ENCODE measurements at places on chromosomes 12 and 14.

GRCh38 chr12:129532707-129533499 is 370.9 kb downstream of the TMEM132D start:
- no peak for DNase-seq

DNA sequence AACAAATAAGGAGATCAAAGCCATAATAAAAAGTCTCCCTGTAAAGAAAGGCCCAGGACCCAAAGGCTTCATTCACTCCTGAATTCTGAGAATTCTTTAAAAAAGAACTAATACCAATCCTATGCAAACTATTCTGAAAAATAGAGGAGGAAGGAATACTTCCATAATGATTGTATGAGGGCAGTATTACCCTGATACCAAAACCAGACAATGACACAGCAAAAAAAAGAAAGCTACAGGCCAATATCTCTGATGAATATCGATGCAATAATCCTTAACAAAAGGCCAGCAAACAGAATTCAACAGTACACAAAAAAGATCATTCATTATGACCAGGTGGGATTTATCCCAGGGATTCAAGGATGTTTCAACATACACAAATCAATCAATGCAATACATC is 457.8 kb upstream of the FBXO33 start:
- DNase-seq = no peak

GRCh38 chr12:109253913-109254544 is 55.1 kb downstream of the FOXN4 start:
- DNase-seq = no peak

DNA sequence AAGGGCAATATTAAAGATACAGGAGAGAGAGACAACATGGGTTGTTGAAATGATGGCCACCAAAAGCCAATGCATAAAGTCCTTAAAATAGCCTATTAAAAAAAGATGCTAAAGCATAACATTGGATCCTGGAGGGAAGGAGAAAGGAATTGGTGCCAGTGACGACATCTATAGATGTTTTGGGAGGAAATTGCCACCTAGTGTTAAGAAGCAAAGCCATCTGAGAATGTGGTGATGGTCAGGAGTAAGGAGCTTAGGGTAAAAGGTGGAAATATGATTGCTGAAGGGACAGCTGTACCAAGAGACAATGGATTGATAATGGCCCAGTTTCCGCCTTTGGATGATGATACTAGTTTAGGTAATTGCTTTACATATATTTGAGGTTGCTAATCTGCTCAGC is 85.1 kb downstream of the TMEM30B start:
- DNase-seq = no peak

DNA sequence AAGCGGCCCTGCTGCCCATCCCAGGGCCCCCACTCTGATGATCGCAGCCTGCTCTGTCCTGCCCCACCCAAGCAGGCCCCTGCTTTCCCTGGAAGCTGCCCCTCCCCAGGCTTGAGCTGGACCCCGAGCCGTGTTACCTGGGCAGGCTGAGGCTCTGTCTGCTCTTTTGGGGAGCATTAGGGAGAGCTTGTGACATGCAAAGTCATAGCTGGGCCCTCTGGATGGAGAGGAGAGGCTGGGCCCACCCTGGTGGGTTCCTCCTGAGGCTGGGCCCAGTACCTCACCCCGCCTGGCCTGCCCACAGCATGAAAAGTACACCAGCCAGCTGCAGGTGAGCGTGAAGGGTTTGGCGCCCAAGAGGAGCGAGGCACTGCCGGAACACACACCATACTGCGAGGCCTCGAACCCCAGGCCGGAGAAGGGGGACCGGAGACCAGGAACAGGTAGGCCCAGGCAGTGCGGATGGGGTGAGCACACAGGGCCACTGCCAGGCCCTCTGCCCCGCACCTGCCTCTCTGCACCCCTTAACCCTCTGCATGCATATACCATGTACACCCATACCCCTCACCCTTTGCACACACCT is 15.0 kb downstream of the CEP170B start:
- DNase-seq = no peak

DNA sequence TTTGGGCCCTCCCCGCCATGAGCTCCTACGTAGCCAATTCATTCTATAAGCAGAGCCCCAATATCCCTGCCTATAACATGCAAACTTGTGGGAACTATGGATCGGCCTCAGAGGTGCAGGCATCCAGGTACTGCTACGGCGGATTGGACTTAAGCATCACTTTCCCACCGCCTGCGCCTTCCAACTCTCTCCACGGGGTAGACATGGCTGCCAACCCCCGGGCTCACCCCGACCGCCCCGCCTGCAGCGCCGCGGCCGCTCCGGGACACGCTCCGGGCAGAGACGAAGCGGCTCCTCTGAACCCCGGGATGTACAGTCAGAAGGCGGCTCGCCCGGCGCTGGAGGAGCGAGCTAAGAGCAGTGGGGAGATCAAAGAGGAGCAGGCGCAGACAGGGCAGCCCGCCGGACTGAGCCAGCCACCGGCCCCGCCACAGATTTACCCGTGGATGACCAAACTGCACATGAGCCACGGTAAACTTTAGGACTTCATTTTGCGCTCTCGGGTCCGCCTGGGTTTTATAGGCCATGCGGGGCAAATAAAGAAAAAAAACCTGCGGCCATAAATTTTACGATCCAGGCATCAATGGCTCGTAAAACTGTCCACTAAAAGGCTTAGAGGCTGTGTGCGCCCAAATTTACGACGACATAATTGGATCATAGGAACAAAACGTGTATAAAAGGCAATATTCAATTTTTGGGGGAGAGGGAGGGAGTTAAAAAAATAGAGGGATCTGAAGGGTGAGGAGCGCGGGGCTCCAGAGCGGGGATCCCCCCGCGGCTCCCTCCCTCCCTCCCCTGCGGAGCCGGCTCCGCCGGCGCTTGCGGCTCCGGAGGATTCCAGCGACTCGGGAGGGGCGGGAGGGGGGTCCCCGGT is 493 bp downstream of the HOXC5 start:
- no peak for DNase-seq

DNA sequence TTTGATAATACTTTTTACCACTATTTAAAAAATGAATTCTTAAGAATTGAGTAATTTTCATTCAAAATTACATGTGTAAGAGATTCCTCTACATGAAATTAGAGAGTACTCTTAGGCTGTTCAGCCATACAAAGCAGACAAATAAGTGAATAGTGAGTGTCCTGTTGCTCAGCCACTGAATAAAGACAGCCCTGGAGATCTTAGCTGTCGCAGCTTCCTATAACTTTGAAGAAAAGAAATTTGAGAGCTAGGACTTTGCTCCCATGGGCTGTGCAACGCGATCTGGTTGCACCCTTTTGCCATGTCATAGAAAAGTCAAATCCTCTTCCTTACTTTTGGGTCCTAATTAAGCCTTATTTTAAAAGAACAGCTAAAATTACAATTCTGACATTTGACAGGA is 40.9 kb upstream of the LRIG3 start:
- no peak for DNase-seq

DNA sequence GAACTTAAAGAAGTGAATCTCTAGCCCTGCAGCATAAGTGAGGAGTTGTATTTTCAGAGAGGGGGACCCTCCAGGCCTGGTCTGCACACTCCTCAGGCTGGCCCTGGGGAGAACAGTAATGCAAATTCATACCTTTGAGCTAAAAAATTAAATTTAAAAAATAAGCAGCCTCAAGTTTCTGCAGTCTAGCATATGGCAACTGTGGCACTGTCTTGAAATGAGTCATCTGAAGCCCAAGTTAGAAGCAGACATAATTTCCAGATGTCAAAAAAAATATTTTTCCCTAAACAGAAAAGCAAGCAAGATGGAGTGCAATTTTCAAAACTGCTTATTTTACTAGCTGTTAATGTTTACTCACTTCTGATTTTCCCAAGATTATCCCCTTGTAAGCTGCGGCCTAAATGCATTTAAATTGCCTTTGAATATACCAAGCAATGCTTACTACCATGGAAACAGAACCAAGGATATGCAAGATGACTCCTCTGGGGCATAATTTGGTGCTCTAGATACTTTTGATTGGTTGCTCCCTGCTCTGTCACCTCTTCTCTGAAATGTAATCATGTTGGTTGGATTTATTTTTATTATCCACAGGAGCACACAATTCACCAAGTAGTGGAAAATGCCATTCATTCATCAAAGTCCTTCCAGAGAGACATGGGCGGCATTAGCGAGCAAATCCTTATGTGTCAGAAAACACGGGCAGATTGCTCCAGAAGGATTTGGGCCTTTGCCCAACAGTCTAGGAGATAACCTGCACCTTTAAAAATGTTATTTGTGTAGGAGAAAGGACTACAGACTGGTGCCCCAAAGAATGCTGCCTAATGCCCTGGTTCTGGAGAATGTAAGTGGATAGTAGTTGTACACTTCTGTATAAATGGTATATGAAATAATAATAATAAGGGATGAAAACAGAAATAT is 25.0 kb upstream of the DHRS7 start:
- DNase-seq = no peak

DNA sequence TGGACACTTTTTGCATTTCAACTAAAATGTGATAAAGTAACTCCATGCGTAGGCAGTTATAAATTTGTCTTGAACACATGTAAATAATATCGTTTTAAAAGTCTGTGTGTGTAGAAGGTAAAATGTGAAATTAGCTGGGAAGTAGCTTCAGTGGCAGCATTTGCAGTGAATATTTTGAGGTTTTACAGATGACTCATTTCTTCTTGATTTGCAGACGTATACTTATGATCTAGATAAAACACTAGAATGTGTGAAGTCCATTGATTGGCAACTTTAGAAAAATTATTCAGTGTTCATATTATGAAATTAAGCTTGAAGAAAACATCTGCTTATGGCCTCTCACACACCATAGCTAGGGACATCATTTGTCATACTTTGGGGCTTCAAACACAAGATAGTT is 788.6 kb upstream of the NOVA1 start:
- DNase-seq = no peak

DNA sequence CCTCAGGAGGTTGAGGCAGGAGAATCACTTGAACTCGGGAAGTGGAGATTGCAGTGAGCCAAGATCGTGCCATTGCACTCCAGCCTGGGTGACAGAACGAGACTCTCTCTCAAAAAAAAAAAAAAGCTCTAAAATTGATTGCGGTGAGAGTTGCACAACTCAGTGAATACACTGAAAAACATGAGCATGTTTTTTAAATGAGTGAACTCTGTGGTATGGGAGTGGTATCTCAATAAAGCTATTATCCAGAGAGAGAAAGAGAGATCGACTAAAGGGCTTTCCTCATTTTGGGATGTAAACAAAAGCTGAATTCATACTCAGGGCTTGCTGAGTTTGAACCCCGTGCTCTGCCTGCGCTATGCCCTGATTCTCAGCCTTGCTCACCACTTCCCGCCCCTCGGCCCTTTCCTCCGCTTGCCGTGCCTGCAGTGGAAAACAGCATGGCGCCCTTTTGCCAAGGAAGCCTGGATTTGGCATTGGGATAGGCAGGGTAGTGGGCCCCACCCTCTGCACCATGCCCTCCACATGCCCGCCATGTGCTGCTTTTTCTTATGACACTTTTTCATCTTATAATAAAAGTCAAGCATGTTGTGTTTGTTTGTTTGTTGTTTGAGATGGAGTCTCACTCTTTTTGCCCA is 102.5 kb downstream of the LGMN start:
- no peak for DNase-seq

DNA sequence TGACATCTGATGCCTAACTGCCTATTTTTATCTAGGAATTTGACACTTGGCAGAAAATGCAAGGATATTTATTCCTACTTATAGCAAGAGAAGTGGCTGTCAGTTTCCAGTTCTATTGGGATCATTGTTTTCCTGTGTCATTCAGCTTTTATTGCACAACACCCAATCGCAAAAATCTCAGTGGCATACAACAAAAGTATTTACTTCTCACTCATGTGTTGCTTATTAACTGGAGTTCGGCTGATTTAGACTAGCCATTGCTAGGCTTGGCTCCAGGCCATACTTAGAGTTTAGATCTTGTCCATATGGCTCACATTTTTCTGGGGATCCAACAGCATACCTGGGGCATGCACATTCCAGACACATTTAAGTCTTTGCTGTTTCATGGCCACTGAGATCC is 218.6 kb upstream of the SYT1 start:
- no peak for DNase-seq

DNA sequence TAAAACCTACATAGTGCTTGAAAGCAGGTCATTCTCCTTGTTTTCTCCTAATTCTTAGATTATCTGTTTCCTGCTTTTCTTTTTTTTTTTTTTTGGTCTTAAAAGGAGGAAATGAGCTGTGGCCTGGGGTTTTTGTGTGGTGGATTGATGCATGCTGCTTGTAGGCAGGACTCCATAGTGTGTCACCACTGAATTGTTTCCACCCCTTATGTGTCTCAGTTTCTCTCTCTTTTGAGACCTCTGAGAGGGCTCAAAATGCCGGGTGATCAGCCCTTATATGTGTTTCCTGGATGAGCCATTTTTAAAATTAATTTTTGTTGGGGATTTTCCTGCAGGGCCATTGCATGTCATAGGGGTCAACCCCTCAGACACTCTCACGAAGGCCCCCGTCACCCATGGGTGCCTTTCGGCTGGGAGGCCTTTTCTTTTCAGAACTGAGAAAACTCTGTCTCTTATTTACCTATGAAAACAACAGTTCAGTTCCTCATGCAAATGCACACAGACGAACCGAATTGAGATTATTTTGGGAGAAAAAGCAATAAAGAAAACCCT is 32.0 kb upstream of the LRRK2 start:
- DNase-seq = no peak

Data from COR-L47 (cell line).